ENCODE measurements at places on chromosomes 7 and 10.

DNA sequence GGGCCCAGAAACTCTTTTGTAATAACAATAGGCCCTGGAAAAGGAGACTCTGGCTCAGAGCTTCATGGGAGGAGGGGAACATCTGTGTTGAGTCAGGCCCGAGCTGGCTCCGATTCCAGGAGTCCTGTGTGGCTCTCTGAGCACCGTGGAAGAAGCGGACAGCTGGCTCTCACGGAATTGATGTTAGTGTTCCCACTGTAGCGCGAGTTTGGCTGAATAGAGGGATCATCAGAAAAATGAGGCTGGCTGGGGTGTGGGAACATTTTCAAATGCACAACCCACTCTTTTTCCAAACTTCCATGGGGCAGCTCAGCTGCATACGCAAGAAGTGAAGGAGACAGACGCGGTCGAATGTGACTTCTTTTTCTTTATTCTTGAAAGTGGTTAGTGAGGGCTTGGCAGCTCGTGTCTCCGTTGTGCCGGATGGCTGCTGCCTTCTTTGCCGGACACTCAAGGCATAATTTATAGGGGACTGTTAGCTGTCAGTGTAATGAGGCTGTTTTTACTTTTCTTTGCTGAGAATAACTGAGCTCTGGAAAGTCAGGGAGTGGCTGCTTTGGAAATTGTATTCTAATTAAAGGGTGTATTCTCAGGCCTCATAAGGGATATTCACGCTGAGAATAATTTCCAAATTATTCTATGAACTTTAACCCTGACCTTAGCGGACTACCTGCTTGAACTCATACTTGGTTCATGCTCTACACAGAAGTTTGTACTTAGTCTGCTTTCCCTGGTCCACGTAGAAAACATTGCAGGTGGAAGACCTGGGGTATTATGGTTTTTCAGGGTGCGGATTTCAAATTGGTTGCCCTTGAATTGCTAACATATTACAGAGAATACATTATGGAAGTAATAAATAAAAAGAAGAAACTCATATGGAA lies 23.1 kb downstream of the MDFIC start:
- no peak for DNase-seq

DNA sequence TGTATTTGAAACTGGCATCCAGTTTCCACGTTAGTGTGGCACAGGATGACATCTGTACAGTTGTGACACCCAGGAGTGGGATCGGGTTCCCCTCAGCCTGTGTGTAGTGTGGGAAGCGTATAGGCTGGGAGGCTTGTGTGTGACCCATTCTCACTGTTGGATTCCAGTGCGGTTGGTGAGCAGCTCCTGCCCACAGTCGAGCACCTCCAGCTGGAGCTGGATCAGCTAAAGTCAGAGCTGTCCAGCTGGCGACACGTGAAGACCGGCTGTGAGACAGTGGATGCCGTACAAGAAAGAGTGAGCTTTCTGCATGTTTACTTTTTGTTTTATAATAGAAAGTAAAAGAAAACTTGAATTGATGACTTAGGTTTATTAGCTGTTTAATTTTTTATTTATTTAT lies 18.7 kb upstream of the GET4 start:
- DNase-seq, result no peak

DNA sequence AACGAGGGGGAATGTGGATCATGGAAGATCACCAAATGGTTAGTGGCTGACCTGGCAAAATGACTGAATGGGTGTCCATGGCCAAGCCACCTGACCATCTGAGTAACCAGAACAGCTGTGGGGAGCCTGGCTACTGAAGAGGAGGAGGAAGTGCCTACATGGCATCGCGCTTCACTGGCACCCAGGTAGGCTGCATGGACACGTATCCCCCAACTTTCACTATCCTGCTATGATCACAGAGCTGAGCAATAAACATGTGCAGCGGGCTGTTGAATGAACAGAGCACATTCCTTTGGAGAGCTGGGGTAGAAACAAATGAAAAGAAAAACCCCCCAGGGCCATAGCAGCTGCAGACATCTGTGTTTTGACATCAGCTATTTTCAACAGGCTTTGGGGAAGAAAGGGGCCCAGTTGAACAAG lies 6.5 kb downstream of the AKR1B1 start:
- DNase-seq, result no peak

DNA sequence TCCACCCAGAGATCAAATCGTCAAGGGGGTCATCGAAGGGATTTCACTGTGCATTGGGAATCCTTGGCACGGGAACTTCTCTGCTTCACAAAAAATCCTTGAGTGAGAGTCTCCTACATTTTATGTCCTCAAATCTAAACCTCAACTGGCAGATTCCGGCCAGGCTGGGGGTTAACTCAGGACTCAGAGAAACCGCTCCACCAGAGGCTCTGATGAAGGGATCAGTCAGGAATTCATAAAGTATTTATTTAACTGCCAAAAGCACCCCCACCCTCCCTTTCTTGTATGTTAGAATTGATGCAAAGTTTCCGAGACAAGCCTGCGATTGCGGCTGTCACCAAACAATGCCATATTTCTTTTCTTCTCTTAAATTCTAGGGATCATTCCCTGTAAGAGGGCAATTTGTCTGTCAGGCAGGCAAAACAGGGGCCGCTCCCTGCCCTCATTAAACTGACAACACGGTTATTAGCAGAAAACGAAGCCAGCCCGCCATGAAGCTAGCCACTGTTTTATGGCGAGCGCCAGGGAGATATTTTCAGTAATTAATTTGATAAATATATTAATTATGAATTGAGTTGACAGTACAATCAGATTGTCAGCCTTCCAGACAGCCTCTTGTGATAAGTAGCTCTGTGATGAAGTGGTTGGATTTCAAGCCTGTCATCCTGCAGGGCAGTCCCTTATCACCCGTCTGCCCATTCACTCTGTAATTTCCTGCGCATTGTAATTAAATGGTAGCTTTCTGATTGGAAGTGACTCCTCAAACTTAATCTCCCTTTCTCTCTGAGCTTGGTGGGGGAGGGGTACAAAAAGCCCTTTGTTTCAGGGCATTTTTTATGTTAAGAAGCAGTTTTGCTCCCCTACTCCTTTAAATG lies 153.0 kb upstream of the GPR26 start:
- no peak for DNase-seq

- no peak for DNase-seq
These were observed 20.8 kb upstream of the NRP1 start for GRCh38 chr10:33355274-33355673.

DNA sequence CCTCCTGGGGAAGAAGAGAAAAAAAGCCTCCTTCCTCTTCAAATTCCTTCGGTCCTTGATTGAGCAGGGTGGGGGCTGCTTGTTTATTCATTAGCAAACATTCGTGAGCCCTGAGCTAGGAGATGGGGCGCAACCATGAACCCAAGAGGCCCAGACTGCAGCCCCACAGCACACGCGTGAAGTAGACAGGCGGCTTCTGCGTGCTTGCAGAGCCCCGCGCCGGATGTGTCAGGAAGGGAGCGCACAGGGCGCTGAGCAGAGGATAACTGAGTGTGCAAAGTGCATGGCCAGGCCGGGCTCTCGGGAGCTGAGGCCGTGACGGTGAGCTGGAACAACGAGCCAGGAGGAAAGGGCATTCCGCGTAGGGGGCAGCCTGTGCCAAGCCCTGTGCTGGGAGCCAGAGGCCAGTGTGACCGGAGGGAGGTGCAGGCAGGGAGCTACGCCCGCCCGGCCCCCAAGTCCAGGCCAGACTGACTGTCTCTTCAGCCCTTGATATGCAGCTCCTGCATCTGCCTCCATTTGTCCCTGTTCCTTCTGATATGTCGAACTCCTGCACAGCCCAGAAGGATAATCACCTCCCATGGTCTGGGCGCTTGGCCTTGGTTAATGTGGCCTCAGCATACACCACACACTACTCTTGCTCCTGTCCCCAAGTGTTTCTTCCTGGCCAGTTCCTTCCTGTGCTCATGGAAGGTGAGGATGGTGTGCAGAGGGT lies 4.6 kb downstream of the FOXL3 start:
- no peak for DNase-seq

GRCh38 chr10:111392159-111392558 lies 315.3 kb downstream of the ADRA2A start:
- no peak for DNase-seq

GRCh38 chr7:151687523-151688235 lies 168.0 kb upstream of the RHEB start:
- no peak for DNase-seq

DNA sequence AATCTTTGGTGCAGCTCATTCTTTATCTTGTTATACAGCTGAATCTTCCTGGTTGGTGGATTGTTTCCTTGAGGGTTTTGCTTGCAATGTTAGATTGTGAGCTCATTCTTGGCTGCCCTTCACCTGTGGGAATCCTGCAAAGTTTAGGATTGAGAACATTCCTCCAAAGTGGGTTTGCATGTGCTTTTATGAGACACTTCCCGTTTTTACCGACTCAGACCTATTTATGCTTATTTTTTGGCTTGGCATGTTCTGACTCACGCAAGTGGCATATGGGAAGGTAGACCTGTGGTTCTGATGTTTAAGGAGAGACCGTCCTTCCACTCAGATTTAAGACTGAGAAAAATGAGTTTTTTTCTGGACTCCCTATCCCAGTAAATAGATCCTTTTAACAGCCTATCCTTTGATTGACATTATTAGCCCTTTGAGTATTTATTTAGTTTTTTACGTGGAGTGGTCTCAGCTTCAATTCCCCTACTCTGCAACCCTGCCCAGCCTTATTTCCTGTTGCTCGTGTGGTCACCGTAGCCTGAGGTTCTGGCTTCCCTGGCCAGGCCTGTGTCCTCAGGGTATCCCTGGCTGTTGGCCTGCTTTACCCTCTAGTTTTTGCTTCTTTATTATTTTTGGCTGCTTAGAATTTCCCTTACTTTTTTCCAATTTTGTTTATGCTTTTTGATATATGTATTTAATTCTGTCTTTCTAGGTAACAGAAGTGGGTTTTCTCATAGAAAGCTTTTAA lies 13.4 kb upstream of the PRF1 start:
- no peak for DNase-seq

DNA sequence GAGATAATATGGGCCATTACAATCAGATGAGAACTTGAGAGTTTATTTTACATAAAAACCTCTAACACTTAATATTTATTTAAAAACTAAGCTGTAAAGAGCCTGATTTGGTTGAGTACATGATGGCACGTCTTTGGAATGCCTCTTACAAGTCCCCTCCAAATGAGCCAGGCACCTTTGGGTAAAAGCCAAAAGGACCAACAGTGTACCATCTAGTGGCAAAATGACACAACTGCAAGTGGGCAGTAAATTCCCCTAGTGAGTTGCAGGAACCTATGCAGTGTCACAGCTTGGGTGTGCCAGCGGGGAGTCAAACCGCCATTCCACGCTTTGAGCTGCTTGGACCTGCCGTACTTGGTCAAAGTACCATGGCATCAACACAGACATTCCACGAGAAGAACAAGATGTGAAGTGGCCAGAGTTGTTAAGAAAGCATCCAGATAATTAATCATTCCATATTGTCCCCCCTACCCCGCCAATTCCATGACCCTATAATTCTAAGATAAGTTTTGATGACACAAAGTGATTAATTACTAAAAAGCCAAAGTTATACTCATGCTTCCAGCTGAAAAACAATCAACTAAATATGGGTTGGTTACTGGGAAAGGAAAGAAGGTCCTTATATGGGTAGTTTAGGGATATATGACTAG lies 115.2 kb downstream of the SORBS1 start:
- peak; percentile 44 for DNase-seq

- DNase-seq, result no peak
These were observed 156.8 kb downstream of the FAM107B start for GRCh38 chr10:14617852-14618251.

- no peak for DNase-seq
These were observed 644.4 kb downstream of the GRM8 start for GRCh38 chr7:126608339-126608776.

DNA sequence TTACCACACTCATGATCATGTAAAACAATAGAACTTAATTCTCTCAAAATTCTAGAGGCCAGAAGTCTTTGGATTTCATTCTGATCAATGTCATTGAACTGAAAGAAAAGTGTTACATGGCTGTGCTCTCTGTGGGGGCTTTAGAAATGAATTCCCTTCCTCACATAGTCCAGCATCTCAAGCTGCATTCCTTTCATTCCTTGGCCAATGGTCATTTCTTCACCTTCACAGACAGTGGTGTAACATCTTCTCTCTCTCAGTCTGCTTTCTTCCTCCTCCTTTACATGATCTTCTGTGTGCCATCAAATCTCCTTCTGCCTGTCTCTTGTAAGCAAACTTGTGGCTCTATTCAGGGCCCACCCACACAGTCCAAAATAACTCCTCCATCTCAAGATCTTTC lies 735.3 kb downstream of the SUGCT start:
- DNase-seq, result no peak

- no peak for DNase-seq
These were observed 56.3 kb downstream of the NUDCD3 start for GRCh38 chr7:44434201-44434600.

DNA sequence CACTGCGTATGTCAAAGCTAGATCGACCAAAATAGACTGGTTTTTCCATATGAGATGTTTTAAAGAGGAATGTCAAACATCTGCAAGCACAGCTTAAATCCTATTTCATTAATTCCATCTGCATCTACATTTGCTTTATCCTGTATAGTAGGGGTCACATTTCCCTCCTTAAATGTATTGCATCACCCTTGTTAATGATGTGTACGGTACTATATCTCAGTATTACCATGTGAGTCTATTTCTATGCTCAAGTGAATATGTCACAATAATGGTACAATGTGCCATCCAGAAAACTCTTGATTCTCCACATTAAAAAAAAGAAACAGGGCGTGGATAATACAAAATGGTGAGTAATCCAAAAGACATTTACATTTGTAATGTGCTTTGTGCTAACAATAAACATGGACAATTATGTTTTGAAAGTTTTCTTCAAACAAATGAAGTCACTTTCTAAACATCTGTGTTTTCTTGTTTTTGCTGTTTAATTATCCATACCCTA lies 56.6 kb downstream of the TWIST1 start:
- no peak for DNase-seq

GRCh38 chr10:130234171-130234965 lies 98.2 kb downstream of the GLRX3 start:
- DNase-seq, result no peak

- no peak for DNase-seq
These were observed 39.1 kb downstream of the GOLGA7B start for GRCh38 chr10:97888641-97889262.

GRCh38 chr7:38232502-38233366 lies 40.7 kb downstream of the TARP start:
- peak; percentile 89 for DNase-seq

DNA sequence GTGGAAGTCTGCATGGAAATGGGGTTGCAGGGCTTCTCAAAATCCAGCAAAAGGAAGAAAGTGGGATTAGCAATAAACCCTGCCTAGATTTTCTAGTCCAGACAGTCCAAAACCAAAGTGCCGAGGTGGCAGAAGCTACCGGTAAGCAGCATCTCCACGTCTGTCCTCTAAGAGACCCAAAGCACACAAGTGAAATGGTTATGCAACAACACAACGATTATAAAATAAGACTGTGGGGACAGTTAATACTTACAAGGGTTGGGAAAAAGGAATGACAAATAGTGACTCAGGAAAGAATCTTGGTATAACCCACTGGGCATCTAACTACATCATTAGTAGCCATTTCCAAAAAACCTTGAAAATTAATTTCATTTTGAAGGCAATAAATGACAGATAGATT lies 24.7 kb downstream of the CREB3L2 start:
- DNase-seq, result no peak
